ENCODE measurements at places on chromosomes 13 and 19.

GRCh38 chr13:24212674-24213073, 52.2 kb downstream of the SPATA13 start:
- DNase-seq = no peak

DNA sequence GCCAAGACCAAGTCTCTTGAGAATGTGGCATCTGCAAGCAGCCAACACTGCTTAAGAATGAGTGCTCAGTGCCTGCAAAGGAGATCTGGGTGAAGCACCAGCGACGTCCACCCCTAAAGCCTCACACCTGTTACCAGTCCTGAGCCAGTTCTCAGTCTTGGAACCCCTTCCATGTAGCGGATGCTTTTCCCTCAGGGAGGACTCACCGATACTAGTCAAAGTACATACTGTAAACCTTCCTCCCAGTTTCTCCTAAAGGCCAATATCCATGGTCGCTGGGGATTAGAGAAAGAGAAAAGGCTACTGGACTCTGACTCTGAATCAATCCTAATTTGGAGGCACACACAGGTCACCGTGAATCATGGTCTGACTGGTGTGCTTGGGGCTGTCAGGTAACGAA, 4.2 kb upstream of the PTPRH start:
- no peak for DNase-seq

DNA sequence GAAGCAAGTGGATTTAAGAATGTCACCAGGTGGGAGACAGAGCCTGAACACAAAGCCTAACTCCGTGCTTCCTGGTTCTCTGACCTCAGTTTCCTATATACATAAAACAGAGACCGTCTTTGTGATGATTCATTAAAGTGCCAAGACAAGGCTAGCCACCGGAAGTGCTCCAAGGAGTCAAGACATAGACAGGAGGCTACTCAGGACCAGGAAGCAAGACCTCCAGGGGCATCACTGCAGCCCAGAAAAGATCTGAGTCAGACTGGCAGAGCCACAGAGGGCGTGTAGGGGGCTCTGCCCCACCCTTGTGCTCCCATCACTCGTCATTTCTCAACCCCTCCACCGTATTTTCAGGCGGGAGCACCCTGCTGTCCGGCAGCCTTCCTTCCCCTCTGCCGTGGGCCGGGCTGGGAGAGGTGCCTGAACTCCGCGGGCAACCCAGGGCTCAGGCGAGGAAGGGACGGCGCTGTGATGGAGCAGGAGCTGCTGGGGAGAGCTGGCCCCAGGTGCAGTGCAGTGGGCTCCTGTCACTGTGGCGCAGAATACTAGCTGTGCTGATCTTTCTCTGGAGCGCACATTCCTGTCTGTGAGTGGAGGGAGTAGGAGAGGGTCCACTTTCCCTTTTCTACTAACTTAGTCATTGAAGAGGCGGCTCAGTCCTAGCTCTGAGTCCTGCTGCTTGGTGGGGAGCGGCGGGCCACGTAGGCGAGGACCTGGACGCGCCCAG, 134.7 kb upstream of the GPR12 start:
- DNase-seq = no peak

DNA sequence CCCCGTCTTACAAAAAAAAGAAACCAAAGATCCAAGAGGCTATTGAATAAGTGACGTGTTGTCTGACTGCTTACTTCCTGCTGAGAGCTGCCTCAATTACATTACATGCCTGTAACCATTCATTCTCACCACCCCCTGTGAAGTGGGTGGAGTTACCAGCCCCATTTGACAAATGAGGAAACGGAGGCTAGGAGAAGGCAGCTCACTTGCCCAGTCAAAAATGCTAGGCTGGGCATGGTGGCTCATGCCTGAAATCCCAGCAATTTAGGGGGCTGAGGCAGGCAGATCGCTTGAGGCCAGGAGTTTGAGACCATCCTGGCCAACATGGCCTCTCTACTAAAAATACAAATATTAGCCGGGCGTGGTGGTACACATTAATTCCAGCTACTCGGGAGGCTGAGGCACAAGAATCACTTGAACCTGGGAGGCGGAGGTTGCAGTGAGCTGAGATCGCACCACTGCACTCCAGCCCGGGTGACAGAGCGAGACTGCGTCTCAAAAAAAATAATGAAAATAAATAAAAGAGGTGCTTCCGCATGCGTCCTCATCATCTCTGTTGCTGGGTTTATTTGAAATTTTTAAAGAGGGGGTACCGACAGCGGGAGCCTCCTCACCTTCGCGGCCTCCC, 499 bp downstream of the LSM7 start:
- DNase-seq = peak; percentile 65

DNA sequence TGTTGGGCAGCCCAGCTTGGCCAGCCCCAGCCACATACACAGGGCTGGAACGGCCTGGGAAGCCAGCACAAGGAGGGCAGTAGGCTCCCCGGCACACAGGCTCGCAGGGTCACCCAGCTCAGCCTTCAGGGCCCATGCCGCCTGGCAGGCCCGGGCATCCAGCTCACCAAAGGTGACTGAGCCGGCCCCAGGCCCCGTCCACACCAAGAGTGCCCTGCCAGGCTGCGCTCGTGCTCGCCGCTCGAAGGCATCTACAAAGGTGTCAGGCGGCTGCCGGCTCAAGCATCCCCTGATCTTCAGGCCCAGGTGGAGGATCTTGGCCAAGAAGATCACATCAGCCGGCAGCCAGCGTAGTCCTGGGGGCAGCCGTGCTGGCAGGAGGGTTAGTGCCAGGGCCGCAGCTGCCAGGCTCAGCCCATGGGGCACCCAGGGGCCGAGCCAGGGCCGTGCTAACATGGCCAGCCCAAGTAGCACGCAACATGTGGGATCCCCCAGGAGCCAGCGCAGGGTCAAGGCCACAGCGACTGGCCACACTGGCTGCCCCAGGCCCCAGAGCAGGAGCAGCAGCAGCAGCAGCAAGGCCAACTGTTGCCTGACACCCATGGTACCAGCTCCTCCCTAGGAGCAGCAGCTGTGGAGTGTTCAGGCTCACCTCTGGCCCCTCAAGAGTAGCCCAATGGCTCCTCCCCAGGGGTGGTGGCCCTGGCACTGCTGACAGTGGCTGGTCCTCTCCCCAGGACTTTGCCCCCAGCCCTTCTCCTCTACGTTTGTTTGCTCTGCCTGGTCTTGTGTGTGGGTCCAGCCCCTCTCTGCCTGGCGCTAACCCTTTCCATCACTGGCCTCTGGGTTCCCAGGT, at the start of gene SLC27A5:
TSS of gene SLC27A5 (minus strand) at position 640 of the 856 bp plus-strand sequence. CDS start at position 603, 37 bp downstream.
- DNase-seq = no peak

DNA sequence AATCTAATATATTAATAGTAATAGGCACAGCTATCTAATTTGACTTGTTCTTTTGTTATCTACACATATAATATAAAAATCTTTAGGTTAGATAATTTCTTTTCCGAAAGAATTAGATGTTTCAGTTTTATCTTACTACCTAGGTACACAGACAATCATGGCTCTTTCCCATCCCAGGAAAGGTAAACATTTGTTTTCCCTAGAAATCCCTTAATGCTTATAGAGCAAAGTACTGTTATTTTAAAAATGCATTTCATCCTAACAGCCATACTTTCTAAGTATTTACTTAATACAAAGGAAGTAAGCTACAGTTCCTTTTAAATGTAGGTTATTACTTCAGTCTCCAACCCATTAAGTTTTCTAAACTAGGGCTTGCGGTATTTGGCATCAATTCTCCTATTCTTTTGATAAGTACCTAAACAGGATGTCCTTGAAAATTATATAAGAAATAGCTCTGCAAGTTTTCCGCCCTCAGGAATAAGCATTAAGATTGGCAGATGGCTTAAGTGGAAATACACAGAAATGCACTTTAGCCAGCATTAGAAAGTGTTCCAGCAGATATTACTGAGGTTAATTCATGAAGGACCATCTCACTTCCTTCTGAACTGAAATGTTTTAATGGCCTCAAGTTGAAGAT, 616.2 kb upstream of the SPRY2 start:
- DNase-seq = no peak

DNA sequence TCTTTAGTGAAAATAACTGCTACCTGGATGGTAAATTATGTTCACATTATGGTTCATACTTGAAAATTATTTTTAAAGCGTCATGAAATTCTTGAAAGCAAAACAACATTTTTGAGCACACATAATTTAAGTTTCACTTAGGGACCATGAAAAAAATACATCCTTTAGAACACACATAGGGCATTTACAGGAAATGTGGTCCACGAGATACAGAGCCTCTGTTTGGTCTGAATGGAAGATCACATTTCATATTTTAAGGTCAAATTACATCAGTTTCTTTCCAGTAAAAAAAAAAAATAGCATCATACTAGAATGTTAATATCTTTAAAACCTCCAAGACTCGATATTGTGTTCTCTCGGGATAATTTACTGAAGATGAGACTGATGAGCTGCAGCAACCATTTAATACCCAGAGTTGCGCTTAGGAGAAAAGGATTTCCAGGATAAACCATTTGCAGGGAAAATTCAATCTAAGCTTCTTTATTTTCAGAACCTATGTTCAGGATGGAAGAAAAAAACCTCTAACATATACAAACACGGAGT, 720.7 kb downstream of the DIAPH3 start:
- DNase-seq = no peak

DNA sequence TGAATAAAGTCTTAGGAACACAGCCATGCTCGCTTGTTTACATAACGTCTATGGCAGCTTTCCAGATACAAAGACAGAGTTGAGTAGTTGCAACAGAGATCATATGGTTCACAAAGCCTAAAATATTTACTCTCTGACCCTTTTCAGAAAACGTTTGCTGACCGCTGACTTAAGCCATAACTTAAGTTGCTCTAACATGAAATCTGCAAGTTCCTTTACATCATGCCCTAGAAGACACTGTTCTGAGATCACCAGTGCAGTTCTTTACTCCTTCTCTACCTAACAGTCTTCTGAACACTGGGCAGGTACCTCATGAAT, 166.4 kb downstream of the DCLK1 start:
- DNase-seq = no peak

DNA sequence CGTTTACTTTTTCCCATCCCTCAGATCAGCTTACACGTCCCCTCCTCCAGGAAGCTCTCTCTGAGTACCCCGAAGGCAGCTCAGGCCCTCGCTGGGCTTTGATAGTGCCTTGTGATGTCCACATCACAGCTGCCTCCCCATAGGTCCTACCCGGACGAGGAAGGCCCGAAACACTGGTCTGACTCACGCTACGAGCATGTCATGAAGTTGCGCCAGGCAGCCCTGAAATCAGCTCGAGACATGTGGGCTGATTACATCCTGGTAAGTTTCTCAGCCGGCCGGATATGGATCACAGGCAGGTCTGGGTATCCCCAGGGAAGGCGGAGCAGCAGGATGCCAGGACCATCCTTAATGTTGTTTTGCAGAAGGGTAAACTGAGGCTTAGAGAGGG, 4.8 kb downstream of the COLGALT1 start:
- no peak for DNase-seq

DNA sequence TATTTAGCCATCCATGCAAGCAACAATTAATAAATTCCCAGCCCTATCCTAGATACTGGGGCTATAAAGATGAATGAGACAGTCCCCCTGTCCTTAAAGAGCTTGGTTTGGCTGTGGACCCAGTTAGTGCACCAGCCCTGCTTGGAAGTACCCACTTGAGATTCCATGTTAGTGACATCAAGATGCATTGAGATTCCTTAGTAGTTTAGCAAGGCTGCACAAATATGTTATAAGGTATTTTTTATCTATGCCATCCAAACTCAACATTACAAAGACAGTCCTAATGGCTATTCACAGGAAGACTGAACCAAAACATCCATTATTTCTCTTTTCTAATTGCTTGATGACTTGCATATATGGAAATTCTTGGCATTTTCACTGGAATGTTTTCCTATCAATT, 48.8 kb upstream of the RAP2A start:
- no peak for DNase-seq

DNA sequence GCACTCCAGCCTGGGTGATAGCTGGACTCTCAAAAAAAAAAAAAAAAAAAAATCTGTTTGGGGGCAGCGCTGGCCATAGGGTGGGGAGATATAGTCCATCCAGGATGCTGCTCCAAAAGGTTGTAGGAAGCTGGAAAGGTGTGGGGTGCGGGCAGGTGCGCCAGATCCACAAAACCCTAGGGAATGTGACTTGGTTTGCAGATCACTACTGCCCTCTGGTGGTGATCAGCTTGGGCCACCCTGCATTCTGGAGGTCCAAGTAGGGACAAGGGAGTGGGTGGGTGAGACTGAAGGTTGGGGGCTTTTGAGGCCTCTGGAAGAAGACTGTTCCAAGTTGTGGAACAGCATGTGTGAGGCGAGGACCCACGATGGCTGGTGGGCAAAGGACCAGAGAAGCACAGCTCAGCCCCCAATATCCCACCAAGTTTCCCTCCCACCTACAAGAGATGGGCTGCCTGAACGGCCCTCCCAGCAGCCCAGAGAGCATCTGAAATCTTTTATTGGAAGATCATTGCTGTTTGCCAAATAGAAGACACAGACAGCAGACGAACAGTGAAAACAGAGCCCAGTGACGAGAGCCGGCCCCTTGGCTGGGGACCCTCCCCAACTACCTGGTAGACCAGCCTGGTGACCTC, 10.4 kb upstream of the TYK2 start:
- DNase-seq = peak; percentile 56

DNA sequence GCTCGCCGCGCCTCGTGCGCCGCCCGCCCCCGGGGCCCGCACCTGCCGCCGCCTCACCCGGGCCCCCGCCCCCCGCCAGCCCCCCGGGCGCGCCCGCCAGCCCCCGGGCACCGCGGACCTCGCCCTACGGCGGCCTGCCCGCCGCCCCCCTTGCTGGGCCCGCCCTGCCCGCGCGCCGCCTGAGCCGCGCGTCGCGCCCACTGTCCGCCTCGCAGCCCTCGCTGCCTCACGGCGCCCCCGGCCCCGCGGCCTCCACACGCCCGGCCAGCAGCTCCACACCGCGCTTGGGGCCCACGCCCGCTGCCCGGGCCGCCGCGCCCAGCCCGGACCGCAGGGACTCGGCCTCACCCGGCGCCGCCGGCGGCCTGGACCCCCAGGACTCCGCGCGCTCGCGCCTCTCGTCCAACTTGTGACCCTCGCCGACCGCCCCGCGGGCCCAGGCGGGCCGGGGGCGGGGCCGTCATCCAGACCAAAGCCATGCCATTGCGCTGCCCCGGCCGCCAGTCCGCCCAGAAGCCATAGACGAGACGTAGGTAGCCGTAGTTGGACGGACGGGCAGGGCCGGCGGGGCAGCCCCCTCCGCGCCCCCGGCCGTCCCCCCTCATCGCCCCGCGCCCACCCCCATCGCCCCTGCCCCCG, 17.2 kb downstream of the POLRMT start:
- no peak for DNase-seq

- DNase-seq = no peak
Measured at GRCh38 chr19:30778061-30778460, 405.9 kb downstream of the ZNF536 start.

GRCh38 chr13:75372517-75372916, 109.5 kb downstream of the TBC1D4 start:
- peak; percentile 22 for DNase-seq

Data from central memory CD4-positive, alpha-beta T cell (primary cell).